ENCODE measurements at places on chromosomes 16 and 17.

- DNase-seq = no peak
Measured at GRCh38 chr17:74211912-74212208, 1.5 kb upstream of the TTYH2 start.

GRCh38 chr16:88790312-88791211, 5.5 kb upstream of the PIEZO1 start:
- DNase-seq = peak; percentile 69

GRCh38 chr16:75105306-75106061, 11.1 kb downstream of the LDHD start:
- DNase-seq = no peak

GRCh38 chr16:67959536-67960329, 8.7 kb downstream of the SLC12A4 start:
- no peak for DNase-seq

GRCh38 chr16:27773344-27773743, 223.4 kb downstream of the KATNIP start:
- DNase-seq = no peak

DNA sequence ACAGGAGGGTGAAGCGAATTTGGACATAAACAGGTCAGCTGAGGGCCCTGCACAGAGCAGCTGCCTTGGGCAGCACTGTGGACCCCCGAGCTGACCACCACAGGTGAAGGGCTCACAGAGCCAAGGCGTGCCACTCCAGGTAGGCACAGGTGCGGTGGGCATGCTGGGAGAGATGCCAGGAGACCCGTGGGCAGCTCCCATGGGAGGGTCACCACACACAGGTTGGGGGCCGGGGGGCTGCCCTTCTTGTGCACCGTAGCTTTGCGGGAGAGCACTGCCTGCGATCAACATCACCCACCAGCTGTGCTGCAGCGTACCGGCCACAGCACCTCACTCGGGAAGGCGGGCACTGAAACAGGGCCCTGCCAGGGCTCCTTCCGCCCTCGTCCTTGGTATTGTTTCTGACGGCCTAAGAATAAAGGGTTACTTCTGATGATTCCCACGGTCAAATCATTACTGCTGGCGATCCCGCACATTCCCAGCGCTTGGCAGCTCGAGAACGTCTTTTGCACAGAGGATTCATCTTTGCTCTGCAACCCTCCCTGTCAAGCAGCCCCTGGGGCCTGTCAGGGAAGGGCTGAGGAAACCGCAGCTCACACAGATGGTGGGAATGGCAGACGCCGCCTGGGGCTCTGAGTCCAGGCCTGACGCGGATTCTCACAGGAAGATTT, 181.7 kb downstream of the BANP start:
- DNase-seq = no peak

DNA sequence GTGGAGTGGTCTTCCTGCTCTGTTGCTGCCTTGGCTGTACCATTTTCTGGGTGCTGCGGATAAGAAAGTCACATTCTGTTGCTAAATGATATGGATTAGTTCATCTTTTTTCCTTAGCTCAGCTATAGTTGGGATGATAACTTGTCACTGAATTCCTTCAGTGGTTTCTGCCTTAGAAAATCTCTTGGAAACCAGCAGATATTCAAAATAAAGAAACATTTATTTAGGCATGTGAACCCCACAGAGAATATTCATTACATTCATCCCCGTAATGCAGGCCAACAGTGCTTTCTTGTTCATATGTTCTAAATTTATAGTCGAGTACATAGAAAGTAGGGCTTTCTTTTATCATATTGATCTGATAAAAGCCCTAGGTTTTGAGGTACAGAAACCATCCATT, 151.3 kb downstream of the CYB561 start:
- DNase-seq = no peak

GRCh38 chr17:80504686-80505413, 28.4 kb upstream of the NPTX1 start:
- DNase-seq = no peak

DNA sequence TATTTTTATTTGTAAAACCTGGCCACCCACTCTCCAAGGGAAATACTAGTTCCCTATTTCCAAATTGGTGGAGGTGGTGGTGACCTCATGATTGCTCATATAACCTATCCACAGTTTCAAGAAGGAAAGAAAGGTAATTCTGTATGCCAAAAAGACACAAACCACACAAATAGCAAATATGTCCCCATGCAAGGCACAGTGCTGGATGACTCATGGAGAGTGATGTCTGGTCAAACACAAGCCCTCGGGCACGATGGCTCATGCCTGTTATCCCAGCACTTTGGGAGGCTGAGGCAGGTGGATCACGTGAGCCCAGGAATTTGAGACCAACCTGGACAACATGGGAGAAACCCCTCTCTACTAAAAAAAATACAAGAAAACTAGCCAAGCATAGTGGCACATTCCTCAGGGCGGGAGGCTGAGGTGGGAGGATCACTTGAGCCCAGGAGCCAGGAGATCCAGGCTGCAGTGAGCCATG, 64.2 kb downstream of the GNA13 start:
- no peak for DNase-seq

GRCh38 chr17:4248504-4249277, 15.1 kb downstream of the ANKFY1 start:
- DNase-seq = no peak

- DNase-seq = peak; percentile 8
Measured at GRCh38 chr17:6420173-6420641, 14.7 kb downstream of the AIPL1 start.

DNA sequence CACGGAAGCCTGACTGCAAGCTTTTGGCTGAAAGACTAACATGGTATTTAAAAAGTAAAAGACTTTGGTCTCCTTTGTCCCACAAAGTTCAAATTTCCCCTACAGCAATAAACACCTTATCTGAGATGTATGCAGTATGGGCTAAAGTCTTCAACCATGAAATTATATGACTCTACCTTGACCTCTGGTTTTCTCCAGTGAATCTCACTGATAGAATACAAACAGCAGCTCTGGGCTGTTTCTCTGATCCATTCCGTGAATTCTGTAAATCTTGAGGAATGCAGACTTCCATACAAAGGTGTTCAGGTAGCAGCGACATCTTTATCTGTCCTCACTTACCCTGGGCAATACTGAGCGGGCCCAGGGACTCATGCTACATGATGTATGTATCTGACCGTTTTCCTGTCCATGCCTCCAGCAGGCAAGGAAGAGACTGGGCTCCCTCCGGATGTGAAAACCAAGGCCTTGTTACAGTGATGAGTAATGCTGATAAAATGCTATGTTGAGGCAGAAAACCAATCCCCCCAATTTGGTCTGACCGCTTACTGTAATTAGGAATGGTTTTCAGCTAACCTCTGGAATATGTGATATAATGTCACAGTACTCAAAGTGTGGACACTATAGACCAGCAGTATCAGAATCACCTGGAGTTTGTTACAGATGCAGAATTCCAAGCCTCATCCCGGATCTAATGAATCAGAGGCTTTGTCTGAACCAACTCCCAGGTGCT, 589.8 kb downstream of the HS3ST4 start:
- DNase-seq = no peak

GRCh38 chr16:1918351-1919326, at the start of gene HS3ST6:
Gene HS3ST6 (minus strand): TSS chr16:1918415. CDS start chr16:1918323, 92 bp downstream.
- DNase-seq = no peak

- DNase-seq = no peak
Measured at GRCh38 chr16:83728492-83728891, 79.3 kb upstream of the HSBP1 start.

- no peak for DNase-seq
Measured at GRCh38 chr17:64787921-64788271, 125.8 kb upstream of the SMURF2 start.

DNA sequence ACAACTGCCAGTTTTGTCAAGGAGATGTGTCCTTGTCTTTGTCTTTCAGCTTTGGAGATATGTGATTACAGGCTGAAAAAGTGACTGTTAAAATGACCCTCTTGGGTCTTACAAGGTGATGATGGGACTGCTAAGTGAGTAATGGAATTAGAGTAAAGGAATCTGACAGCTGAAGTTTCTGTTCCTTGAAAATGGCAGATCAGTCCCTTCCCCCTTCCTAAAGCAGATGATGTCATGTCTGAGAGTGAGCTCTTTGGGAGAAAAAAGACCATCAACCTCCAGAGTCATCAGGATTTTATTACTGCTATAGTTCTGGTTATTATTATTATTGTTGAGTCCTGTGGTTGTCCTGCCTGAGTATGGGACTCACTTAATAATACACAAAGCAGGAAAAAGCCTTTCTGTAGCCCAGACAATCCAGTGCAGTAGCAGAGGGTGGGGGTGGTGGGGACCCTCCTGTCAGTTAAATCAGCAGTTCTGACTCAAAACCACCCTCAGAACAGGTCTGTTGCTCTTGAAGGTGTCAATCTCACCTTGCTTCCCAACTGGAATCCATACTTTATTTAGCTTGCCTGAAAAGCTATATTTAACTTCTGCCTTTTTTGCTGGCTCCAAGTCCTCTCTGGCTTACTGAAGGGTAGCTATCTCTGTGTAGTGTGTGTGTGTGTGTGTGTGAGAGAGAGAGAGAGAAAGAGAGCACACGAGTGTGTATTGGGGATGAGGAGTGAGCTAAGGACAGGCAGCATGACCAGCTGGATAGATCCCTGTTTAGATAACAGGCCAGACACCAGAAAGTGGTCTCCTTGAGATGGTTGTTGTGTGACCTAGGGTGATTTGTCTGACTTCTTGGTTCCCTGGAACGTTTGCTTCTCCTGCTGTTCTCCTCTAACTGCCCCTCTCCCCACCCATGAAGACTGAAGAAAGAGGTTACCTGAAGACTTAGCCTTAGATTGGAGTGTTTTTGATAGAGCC, 4.9 kb downstream of the HROB start:
- DNase-seq = no peak

DNA sequence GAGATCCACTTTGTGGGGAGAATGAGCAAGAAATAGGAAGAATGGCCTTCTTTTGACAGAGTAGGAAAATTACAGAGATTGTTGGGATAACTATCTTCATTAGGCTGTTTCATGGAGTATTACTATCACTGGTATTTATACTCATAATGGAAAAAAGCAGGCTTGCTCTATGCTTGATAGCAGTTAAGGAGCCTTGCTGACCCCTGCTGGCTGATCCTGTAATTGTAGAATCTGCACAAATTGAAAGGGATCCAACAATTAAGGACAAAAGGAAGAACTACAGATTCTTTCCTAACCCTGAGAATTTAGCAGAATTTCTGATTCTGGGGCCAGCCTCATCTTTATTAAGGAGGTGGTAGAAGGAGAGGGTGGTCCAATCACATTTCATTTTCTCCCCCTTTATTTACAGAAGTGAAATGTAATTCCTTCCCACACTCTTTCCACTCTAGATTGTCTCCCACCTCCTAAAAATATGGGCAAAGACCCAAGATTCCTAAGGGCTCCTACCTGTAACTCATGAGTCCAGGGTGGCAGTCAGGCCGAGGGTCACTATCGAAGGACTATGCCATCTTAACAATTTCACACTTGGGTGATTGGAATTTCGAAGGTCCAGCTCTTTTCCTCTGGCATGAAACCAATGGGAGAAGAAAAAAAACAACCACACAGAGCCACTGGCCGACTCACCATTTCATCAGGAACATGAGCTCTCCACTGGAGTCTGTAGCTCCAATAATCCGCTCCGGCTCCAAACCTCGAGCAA, 26.3 kb downstream of the NFE2L1 start:
- DNase-seq = peak; percentile 81

- DNase-seq = no peak
Measured at GRCh38 chr17:75475851-75476250, 19.4 kb downstream of the TMEM94 start.

- no peak for DNase-seq
Measured at GRCh38 chr17:27379888-27380533, 76.2 kb upstream of the KSR1 start.

GRCh38 chr17:75105126-75106080, 4.4 kb upstream of the ARMC7 start:
- DNase-seq = peak; percentile 29

- DNase-seq = peak; percentile 84
Measured at GRCh38 chr16:48613061-48613957, 3.3 kb upstream of the N4BP1 start.

GRCh38 chr16:67030221-67030962, 1.4 kb downstream of the CBFB start:
- no peak for DNase-seq

GRCh38 chr17:83146347-83146746, 66.9 kb downstream of the METRNL start:
- no peak for DNase-seq

GRCh38 chr16:14489460-14489859, 140.6 kb downstream of the PARN start:
- DNase-seq = no peak

DNA sequence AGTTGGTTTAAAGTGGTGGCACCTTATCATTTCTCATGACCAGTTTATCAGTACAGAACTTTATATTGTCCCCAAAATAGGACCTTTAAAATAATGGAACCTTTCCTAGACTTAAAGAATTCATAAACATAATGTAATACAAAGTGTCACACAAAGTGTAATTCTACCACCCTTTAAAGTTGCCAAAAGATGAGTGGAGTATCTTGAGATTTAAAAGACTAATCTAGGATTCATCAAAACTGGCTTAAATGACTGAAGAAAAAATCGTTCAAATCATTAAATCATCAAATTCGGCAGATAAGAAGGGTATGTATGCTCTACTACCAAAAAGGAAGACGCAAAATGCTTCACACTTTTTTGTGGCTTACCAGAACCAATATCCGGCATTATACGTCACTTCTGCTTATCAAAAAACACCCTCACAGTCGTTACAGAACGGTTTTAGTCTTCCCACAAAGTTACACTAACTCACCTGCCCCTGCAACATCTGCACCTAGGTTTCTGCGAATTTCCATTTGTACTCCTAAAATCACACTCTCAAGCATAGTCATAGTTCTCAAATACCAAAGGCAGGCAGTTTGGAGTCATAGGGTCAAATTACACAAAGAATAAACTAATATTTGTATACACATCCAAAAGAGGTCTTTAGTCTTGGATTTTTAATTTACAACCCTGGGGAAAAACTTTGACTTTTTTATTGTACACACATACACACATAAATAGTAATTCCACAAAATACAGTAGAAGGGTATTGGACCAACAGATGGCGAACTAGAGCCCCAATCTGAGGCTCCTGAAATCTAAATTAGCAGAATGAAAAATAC, 1.4 kb upstream of the KANSL1 start:
- peak; percentile 95 for DNase-seq

- no peak for DNase-seq
Measured at GRCh38 chr17:17814162-17815061, 22.4 kb downstream of the SREBF1 start.

DNA sequence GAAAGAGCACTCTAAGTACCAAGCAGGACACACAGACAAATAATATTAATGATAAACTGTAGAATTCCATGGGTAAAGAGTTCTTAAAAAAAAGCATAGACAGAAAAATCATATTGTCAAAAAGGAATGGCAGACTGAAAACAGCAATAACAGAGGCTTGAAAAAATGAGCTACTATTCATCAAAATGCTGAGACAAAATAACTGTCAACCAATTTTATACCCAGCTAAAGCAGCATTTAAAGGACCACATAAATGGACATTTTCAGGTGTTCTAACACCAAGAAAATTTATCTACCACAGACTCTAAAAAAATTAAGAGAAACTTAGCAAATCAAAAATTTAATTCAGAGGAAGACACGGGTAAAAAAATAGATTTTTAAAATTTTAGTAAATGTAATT, 119.1 kb downstream of the DYNLRB2 start:
- DNase-seq = no peak
